ENCODE measurements at places on chromosomes 5 and 9.

- DNase-seq = no peak
These were observed 45.0 kb upstream of the ABL1 start for GRCh38 chr9:130789747-130790672.

- no peak for DNase-seq
These were observed 123.8 kb downstream of the DROSHA start for GRCh38 chr5:31407921-31408693.

DNA sequence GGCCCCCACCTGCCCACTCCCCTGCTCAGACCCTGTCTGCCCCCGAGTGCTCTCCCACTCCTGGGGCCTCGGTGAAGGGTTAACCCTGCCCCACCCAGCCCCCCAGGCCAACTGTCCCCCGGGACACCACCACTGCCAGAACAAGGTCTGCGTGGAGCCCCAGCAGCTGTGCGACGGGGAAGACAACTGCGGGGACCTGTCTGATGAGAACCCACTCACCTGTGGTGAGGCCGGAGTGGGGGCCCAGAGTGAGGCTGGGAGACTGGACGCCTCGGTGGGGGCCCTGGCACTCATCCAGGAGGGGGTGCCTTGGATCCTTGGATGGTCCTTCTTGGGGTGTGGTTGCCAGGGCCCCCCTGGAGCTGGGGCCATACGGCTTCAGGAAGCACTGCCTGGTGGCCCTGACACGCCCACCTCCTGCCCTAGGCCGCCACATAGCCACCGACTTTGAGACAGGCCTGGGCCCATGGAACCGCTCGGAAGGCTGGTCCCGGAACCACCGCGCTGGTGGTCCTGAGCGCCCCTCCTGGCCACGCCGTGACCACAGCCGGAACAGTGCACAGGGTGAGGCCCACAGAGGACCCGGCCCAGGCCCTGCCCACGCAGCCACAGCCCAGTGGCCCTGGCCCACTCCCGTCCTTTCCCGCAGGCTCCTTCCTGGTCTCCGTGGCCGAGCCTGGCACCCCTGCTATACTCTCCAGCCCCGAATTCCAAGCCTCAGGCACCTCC, 2.1 kb downstream of the MAMDC4 start:
- no peak for DNase-seq

GRCh38 chr9:27145143-27145542, 36.1 kb downstream of the TEK start:
- DNase-seq = no peak

DNA sequence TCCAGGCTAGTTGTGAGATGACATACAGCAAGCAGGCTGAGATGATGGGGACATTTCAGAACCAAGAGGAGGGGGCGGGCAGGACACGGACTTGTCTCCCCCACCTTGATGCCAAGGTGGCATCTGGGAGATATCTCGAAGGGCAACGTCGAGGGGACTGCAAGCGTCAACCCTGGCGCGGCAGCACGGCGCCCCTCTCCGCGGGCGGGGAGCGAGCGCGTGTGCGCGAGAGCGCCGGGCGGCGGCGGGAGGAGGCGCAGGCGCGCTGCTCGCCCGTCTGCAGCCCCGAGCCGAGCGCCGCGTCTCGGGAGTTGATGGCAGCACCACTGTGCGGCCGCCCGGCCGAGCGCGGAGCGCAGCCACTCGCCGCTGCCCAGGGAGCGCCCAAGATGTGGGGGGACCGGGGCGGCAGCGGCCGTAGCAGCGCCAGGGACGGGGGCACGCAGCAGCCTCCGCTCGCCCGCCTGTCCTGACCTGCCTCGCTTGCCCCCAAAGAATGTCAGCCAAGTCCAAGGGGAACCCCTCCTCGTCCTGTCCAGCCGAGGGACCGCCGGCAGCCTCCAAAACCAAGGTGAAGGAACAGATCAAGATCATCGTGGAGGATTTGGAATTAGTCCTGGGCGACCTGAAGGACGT, at the start of gene PRR16:
PRR16 (plus strand) TSS at position 310 of the 636 bp plus-strand sequence.
- DNase-seq = no peak

- DNase-seq = peak; percentile 90
These were observed 1037.3 kb upstream of the ACO1 start for GRCh38 chr9:31347082-31347617.

Data from CD4-positive, alpha-beta T cell treated with Interleukin-4 for 4 hours (primary cell).